ENCODE measurements at places on chromosomes 13 and 19. TPM values are rescaled to one million over a fixed set of nuclear protein-coding genes. Genes with fewer than 3 reads are reported as not detected.

DNA sequence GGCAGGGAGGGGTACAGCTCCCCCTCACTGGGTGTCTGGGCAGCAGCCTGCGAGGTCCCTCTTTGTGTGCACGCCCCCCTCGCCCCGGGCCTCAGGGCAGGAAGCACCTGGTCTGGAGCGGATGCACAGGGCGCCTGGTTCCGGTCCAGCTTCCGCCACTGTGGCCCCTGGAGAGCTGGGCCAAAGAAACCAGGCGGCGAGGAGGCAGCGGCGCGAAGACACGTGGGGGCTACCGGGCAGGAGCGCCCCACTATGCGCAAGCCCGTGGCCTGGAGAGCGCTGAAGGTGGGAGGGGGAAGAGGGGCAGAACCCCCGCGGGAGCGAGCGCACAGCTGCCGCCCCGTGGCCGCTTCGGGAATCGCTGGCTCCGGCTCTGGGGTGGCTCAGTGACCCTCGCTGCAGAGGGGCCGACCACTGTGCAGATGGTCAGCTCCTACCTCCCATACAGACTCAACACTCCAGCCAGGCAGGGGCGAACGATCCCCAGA lies 1.7 kb upstream of the LYL1 start:
- no peak for DNase-seq

ALOX5AP gene
- 3.5 TPM for polyA plus RNA-seq

RGCC gene
- polyA plus RNA-seq, result 127 TPM

ZNF524 gene
- polyA plus RNA-seq, result 6.0 TPM

GRCh38 chr19:49497047-49497788 lies 984 bp downstream of the RPS11 start:
- DNase-seq, result no peak

ZNF211 gene
- polyA plus RNA-seq, result 39.1 TPM

JUNB gene
- 54.0 TPM for polyA plus RNA-seq

ZNF121 gene
- polyA plus RNA-seq, result 30.3 TPM

DMPK gene
- 56.4 TPM for polyA plus RNA-seq

MISP gene
- polyA plus RNA-seq, result 9.4 TPM

GRCh38 chr19:5292822-5293611 lies 47.6 kb downstream of the PTPRS start:
- peak; percentile 77 for DNase-seq

GRCh38 chr13:46170268-46170667 lies 11.7 kb downstream of the LCP1 start:
- no peak for DNase-seq

DNA sequence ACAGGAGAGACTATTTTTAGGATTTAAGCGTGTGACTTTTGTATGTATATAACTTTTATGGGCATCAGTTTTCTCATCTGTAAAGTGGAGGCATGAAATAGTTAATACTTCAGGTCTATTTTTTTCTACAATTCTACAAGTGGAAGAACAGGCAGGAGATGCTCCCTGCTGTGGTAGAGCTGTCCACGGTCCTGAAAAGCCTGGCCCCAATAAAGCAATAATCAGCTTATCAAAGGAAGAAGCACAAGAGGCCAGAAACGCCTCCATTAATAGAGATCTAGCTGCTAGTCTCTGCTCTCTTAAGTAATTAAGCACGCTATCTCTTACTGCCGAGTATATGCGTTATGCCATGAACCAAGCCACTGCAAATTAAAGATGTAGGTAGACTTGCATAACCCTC lies 28.0 kb upstream of the WASF3 start:
- DNase-seq, result peak; percentile 47

- no peak for DNase-seq
These were observed 44.8 kb upstream of the OLFM4 start for GRCh38 chr13:52983836-52984235.

DNA sequence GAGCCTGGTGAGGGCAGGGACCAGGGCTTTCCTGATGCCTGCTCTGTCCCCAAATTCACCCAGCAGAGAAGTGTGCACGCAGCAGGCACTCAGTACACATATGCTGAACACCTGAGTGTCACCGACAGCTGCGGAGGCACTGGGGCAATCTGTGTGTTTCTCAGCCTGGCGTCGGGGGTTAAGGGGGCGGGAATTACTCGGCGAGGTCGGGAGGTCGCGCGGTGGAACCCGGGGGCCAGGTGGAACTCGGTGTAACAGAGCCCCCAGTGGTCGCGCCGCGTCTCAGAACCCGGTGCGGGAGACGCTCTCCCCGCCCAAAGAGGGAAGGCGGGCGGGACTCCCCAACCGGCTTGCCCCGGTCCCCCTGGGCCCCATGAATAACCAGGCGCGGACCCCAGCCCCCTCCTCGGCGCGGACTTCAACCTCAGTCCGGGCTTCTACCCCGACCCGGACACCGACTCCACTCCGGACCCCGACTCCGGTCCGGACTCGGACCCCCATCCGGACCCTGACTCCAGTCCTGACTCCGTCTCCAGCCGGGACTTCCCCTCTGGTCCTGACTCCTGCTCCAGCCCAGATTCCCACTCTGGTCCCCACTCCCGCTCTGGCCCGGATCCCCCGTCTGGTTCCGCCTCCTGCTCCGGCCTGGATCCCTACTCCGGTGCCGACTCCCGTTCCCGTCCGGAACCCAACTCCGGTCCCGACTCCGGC lies at the start of gene SELENOV:
SELENOV (plus strand) TSS at position 300 of the 711 bp plus-strand sequence; CDS start at position 374, 74 bp downstream.
- no peak for DNase-seq

GRCh38 chr13:25372284-25373081 lies 709 bp downstream of the ATP8A2 start:
- no peak for DNase-seq

DNA sequence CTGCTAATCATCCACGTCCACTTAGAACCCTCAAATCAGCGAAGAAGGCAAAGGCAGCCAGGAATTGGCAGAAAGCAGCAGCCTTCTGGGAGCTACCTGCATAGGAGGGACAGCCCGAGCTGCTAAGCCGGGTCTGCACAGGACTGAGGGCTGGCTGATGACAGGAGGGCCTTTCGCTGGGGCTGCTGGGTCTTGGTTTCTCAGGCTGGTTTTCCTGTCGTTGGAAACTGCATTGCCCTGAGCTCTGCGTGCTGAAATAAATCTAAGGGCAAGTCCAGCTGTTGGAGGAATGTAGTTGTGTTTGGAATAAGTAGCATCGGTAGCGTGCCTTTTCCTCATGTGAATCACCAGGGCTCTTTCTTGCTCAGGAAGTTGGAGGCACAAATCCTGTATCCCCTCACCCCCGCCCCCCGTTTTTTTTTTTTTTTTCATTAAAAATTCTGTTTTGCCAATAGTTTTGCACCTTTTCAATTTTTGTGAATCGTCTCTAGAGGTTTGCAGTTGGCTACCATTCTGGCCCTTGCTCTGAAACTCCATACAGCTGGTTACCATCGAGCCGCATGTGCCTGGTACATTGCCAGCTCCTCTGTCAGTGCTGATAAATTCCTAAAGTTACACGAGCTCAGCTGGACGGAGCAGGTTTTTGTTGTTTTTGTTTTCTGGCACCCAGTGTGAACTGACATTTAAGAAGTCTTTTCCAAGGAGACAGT lies 193.9 kb upstream of the RNF113B start:
- DNase-seq, result peak; percentile 74

DNA sequence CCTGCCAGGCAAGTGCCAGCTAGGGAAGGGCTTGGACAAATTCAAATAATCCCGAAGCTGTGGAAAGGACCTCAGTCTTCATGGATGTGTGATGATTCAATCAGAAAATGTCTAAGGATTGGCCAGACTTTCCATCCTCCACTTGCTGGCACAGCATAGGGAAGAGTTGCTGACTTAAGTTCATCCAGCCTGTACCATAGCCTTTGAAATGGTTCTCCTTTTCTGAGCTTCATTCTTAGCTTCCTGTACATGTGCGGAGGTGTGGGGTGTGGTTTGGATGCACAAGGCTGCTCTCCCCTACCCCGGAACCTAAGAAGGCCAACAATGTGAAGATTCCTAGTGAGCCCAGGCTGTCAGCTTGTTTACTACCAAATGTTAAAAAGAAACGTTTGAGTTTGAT lies 959 bp upstream of the IGFL3 start:
- DNase-seq, result no peak

DNA sequence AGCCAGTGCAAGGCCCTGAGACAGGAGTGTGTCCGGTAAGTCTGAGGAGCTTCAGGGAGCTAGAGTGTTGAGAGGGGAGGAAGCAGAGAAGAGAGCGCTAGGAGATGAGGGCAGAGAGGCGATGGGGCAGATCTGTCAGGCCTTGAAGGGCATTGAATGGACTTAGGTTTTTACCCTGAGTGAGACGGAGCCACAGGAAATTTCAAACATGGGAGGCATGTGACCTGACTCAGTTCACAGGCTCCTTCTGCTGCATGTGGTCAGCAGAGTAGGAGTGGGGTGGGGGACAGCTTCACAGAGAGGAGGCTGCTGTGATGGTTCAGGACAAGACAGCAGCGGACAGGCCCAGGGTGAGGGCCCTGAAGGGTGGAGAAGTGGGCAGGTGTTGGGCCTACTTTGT lies 2.5 kb upstream of the FAM98C start:
- no peak for DNase-seq

DNA sequence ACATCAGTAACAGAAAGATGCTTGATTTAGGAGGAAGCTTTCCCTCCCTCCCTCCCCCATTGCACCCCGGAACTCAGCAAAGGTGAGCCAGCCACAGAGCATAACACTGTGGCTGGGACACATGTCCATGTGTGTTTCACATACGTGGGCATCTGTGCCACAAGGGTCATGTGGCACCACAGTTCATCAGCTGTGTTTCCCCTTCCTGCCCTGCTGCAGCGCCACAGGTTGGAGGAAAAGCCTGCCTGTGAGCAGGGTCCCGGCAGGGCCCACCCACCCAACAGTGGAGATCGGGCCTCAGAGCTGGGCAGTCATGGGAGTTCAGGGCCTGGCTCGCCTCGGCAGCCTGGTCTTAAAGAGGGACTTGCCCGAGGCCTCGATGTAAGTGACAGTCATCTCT lies 2.8 kb downstream of the ACP5 start:
- no peak for DNase-seq

ZNF846 gene
- polyA plus RNA-seq, result 39.7 TPM

DNA sequence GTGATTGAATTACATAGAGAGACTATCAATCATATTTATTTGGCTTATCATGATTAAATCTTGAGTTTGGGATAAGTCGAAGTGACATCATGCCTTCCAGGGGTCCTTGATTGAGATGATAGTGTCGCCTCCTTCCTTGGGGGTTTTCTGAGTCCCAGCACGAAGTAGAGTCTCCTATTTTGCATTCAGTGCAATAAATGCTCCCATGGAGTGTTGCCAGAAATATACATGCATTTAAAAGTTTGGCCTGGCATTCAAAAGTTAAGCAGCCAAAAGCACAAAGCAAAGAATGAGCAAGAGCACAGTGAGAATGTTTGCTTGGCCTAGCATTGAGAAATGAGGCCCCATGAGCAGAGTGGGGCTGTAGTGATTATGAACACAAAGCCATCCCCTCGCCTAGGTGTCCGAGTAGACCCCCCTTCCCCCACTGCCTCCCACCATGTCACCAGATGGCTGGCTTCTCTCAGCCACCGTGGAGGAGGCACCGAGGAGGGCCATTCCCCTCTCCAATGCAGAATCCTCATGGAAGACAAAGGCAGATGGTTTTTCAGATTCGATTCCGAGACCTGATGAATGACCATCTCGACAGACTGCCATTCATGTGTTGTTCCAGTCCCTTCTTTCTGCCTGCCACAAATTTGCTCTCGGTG lies 58.8 kb upstream of the UBL3 start:
- DNase-seq, result no peak

GRCh38 chr19:4278419-4279266 lies at the start of gene SHD:
TSS of gene SHD (plus strand) at chr19:4279266. CDS start at chr19:4280064, 798 bp downstream.
- no peak for DNase-seq

DNA sequence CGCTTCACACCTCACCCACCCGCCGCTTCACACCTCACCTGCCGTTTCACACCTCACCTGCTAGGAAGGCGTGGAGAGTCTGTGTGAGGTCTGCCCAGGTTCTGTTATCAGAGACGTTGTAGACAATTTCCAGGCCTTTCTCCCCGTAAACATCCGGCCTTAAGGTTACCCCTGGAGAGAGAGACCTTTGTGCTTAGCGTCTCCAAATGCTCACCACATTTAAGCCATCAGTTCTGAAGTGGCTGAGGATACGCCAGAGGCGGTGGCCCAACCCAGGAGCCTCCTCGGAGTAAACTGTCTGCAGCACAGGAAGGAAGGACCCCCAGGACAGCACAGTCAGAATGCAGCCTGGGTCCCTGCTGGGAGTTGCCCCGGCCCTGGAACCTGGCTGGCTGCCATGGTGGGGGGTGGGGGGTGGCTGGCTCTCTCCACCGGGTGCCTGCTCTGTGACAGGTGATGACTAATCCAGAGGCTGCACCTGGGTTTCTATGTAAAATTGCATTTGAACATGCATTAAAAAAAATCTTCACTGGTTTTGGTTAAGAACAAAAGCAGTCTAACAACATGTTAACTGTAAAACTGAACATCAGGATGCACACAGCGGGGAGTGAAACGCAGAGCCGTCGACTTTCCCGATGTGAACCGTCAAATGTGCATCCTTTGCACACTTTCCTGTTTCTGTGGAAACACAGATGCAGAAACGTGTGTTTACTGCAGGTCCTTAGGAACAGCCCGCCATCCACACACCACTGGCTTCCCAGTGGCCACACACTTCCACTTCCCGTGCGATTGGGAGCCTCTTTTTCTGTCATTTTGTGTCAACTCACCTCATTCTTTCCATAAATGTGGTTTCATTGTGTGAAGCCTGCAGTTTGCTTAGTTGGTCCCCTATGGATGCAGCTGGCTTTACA lies 4.5 kb downstream of the ATP4B start:
- no peak for DNase-seq

LDLR gene
- polyA plus RNA-seq, result 15.0 TPM

GRCh38 chr19:35291259-35291658 lies 702 bp upstream of the MAG start:
- no peak for DNase-seq

DNA sequence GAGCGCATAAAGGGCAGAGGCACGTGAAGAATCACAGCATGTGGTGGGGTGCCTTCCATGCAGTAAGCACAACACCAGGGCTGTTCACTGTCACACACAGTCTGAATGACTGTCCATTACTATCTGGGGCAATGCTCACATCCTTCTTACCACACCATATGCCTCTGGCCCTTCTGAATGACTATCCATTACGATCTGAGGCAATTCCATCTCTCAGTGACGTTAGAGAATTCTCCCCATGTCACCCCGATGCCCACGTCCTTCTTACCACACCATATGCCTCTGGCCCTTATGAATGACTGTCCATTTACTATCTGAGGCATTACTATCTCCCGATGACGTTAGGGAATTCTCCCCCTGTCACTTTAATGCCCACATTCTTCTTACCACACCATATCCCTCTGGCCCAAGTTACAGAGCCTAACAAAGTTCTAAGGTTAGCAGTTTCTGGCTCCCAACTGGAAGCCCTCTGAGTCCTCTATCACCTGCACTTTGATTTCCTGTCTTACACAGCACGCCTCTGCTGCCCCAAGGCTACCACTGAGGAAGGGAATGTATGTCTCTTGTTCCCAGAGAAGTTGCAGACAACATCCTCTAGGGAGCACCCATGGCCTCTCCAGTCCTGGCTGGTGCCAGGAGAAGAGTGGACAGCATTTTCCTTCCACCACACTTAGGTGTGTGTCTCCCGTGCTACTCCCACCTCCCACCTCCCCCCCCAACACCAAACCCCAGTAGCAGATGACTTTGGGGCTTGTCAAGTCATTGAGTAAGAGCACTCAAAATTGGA lies 154.8 kb downstream of the COG6 start:
- no peak for DNase-seq
